CD4-positive, alpha-beta T cell treated with Interleukin-2 at 100 ng/mL for 4 hours (primary cell): ENCODE measurements at places on chromosomes 4 and X.
A peak's percentile ranks its signal among the peaks of the same experiment; 100 is the strongest.

DNA sequence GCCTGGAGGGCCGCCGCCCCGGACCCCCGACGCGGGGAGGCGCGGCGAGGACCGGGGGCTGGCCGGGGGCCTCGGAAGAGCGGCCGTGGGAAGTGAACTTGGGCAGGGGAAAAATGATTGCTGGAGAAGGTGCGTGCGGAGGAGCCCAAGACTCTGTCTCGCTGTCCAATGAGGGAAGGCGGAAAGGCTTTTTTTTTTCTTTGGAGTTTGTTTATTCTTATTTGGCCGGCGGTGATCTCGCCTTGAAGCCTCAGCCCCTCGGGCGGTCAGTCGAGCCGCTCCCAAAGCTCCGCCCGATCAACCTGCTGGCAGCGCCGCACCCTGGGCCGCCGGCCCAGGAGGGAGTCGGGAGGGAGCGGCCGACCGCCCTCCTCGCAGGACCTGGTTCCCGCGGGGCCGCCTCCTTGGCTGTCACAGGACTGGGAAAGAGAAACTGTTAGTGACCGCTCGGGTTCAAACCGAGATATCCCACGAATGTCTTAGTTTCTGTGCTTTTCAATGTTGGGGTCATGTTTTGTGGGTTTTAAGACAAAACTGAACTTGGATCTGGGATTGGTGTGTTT is 2.5 kb downstream of the CPEB2 start:
- DNase-seq, result peak; percentile 29

DNA sequence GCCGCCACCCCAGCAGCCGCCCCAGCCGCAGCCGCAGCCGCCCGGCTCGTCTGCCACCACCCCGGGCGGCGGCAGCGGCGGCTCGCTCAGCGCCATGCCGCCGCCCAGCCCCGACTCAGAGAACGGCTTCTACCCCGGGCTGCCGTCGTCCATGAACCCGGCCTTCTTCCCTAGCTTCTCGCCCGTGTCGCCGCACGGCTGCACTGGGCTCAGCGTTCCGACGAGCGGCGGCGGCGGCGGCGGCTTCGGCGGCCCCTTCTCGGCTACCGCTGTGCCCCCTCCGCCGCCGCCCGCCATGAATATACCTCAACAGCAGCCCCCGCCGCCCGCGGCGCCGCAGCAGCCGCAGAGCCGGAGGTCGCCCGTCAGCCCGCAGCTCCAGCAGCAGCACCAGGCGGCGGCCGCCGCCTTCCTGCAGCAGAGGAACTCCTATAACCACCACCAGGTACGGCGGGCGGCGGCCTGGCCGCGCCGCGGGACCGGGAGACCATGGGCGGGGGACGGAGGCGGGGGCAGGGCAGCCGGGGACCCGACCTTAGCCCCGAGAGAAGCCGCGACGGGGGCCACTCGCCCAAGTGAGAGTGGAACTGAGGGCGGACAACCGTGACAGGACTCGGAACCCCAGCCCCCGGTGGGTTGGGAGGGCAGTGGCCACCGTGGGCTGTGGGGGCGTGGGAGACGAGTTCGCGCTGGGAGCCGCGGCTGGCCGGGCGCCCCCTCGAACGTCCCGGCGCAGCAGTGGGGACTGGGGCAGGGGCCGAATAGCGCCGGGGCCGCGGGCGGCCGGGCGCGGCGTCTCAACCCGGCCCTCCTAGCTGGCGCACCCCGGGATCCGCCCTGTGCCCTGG is 1.8 kb downstream of the CPEB2 start:
- DNase-seq, result peak; percentile 41

GRCh38 chr4:141647966-141648365 is 11.6 kb downstream of the IL15 start:
- DNase-seq, result no peak

DNA sequence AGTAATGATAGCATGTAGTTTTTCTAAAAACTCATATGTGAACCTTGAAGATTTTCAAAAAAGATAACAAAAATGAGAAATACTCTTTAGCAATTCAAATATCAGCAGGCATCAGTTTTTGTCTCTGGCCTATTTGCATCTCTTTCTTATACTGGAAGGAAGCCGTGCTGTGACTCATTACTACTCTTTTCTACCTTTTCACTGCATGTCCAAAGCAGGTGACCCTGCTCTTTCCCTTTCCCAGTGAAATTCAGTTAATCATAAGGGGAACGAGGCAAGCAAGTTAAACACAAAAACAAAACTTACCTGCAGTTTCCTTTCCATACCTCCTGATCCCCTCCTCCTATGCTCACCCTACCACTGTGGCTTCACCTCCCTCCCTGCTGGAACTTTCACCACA is 9.3 kb downstream of the SPATA4 start:
- DNase-seq, result no peak

GRCh38 chr4:89308161-89308500 is 531 bp upstream of the GPRIN3 start:
- DNase-seq, result no peak

- no peak for DNase-seq
Observed at GRCh38 chr4:159266981-159267868, 164.3 kb downstream of the RAPGEF2 start.

- DNase-seq, result no peak
Observed at GRCh38 chr4:175307326-175307725, 389.2 kb downstream of the ADAM29 start.

DNA sequence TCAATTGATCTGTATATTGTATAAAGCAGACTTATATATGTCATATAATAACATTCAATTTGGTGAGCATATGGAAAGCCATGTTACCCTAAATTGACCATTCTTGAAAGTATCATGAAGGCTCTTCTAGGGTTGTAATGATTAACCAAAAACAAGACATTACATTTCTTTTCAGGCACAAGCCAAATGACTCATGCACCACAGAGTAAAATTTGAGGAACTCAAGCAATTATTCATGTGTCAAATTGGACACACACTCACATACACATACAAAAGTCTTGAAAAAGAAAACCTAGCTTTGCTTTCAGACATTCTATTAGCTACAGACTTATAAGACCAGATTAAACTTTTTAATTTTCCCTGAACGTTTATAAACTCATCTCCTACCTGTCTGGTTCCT is 146.5 kb upstream of the PCDH18 start:
- DNase-seq, result no peak

DNA sequence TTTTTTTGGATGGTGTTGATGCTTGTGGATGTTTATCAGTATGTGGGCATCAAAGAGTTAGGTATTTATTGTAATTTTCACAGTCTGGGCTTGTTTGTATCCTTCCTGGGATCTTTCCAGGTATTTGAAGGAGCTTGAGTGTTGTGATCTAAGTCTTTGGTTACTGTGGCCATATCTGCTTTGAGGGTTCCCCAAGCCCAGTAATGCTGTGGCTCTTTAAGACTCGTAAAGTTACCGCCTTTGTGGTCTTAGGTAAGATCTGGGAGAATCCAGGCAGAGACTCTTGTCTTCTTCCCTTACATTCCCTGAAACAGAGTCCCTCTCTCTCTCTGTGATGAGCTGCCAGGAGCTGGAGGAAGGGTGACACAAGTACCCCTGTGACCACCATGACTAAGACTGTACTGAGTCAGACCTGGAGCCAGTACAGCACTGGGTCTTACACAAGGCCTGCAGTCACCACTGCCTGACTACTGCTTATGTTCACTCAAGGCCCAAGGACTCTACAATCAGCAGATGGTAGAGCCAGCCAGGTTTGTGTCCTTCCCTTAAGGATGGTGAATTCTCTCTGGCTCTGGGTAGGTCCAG is 62.2 kb downstream of the FMR1NB start:
- DNase-seq, result no peak

DNA sequence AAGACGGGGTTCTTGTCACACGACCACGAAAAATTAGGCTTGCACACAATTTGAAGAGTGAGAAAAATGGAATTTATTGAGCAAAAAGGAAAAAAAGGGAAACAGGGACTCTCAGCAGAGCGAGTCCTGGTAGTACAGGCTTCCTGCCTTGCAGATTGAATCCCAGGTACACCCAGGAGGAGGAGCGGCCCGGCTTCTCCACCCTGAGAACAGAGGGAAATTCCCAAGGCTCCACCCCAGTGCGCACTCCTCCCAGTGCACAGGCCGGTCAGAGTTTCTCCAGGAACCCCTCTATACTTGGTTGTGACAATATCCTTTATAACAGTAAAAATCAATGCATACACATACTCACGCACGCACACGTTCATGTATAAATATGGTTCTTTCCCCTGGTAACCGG is 22.0 kb downstream of the SLC4A4 start:
- no peak for DNase-seq

GRCh38 chr4:14695095-14695845 is 307.0 kb upstream of the CPEB2 start:
- DNase-seq, result no peak

- DNase-seq, result no peak
Observed at GRCh38 chr4:119655111-119655837, 26.7 kb upstream of the PDE5A start.

GRCh38 chr4:153233761-153234371 is 29.6 kb downstream of the TRIM2 start:
- DNase-seq, result no peak

GRCh38 chr4:91961504-91961903 is 342.3 kb upstream of the GRID2 start:
- no peak for DNase-seq

DNA sequence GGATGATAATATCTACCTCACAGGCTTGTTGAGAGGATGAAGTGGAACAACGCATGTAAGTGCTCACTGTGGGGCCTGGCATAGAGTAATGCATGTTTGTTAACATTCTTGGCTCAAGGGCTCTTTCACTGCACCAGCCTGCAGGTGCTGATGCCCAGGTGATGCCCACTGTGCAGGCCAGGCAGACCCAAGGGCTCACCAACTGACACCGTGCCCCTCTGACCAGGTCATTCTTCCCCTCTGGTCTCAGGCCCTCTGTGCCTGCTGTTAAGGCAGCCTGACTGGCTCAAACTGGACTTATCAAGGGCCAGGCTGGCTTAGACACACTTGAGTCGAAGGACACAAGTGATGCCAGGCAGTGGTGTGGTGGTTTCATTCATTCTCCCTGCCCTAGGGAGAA is 90.5 kb downstream of the PJA1 start:
- no peak for DNase-seq

DNA sequence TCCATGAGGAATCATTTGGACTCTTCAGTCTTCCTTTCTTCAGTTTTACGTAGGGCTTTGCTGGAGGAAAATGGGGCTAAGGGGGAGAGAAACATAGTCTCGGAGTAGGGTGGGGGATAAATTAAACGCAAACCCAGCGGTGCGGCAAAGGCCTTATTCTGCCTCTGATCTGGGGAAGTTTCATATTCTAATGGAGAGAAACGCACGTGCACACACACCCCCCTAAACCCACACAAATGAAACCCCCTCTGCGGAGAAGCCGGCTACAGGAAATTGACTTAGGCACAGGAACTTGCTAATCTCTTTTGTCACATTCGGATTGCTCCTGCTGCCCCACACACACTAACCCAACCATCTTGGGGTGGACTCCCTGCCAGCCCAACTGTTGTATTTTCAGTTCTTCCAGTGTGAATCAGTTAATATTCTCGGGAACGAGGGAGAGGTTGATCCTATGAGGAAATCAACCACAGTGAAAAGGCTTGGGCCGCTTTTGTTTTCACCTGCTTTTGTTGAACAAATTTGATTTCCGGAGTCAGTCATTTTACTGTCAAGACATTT is at the start of gene RHOH:
Gene RHOH (plus strand): TSS at position 308 of the 558 bp plus-strand sequence. CDS start 46,356 bp downstream, outside the sequence.
- DNase-seq, result peak; percentile 80

DNA sequence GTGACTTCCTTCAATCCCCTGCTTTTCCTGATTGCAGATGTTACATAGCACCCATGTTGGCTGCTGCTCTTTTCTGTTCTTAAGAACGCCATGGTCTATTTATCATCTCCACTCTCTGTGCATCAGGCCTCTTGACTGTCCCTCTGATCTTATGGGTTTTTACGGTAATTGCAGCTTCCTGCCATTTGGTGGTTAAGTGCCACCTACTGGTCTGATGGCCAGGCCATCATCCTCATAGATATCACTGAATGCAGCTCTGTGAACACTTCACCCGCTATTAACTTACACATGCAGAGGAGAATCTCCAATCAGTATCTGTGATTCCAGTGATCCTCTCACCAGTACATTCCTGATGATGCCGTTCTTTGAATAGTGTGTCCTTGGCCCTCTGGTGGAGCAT is 382.4 kb downstream of the TRAM1L1 start:
- no peak for DNase-seq

DNA sequence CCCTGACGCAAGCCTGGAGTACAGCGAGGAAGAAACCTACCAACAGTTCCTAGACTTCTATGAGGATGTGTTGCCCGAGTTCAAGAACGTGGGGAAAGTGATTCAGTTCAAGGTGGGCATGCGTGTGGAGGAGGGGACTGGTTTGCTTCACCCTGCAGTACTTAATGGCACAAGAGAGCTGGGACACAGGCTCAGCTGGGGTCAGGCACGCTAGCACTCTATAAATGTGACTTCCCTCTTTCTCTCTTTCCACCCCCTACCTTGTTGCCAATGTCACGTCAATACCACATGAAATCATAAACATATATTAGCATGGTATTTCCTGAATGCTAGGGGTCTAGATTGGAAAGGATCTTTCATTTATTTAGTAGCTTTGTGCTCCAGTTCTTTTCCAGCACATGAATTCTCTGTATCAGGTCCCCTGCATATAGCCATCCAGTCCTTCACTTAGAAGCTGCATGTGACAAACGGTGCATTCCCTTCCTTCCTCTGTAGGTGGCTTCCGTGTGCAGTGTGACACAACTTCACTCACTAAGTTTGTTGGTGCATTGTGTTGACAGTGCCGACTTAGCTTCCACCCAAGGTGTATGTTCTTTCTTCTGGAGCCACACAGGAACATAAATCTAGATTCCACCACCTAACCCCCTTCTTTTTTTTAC is 25.6 kb downstream of the ZRSR2 start:
- peak; percentile 32 for DNase-seq

DNA sequence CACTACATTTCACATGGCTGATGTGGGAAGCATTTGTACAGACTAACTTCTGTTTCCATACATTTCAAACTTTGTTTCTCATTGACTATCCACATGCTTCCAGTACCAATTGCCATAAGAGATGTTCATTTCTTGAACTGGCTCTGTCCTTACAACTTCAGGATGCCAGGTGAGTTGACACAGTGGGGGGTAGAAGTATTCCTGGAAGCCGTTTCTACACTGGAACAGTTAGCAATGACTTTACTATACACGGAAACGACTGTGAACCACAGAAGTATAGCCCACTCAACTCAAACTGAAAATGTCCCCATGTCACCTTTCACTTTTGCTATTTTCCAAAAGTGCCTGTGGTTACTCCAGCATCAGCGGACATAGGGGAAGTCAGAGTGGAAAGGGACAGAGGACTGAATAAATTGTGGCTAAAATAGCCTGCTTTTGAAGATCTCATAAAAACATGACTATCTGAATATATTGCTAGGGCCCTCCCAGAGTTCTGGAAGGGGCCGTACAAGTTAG is 38.0 kb upstream of the DSPP start:
- DNase-seq, result no peak

DNA sequence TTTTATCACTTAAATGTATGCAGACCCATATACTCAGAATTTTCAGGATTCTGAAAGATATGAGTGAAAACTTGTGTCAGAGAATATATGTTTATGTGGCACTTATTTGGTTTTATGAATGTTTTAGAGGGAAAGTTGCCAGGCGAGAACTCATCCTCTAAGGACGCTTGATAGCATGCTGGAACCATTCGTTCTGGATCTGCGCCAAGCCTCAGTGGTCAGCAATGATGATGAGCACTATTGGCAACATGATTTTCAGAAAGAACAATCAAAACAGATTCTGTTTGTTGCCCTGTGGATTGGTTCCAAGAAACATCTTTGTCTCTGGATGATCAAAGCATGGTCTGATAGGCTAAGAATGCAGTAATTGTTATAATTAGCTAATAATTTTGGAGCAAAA is 32.1 kb upstream of the RAPGEF2 start:
- no peak for DNase-seq

- no peak for DNase-seq
Observed at GRCh38 chr4:63700569-63700968, 708.7 kb downstream of the TECRL start.

- DNase-seq, result no peak
Observed at GRCh38 chrX:78098108-78098507, 5.9 kb upstream of the PGK1 start.
